NCI-H446 treated with DMSO at 0.1 percent for 48 hours (cell line): ENCODE measurements at places on chromosomes 3 and 15.

DNA sequence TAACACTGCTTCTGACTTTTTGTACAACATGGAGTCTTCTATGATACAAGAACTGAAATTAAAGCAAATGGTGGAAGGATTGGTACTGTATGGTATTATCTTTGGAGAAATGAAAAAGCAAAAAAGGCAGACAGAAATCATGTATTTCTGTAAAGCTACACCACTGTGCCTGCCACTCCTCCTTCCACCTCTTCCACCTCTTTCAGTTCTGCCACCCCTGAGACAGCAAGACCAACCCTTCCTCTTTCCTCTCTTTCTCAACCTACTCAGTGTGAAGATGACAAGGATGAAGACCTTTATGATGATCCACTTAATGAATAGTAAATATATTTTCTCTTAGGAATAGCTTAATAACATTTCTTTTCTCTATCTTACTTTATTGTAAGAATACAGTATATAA is 57.0 kb downstream of the CD200 start:
- DNase-seq: no peak

DNA sequence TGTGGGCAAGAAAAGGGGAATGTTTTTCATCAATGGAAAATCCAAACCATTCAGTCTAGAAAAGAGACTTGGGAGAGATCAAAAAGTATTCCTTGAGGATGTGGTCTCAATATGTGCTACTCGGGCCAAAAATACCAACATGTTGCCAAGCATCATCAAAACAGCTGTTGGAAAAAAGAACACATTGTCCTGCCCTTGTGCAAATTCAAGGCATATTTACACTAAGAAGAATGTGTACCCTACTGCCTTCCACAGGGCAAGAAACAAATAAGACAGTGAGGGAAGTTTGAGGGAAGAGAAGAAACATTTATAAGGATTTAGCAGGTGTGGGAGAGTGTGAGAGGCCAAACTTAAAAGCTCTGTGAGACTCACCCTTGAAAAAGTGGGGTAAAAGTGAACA is 252.1 kb downstream of the NTRK3 start:
- DNase-seq: no peak

DNA sequence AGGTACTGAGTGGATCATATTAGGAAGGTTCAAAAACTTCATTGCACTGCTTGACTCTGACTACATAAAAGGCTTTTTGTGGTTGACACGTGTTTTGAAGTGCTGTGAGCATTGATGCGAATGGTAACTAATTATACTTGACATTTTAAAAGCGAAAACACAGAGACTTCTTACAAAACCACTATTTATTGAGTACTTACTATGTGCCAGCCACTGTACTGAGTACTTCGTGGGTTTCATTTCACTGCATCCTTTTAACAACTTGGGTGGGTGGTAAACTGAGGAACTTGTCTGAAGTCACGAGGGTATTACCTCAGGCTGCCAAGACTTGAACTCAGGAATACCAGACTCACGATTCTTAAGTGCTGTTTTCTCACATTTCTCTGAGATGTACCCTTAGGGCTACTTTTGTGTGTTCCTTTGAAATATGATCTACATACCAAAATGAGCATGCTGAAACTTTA is 45.3 kb upstream of the PPP4R2 start:
- DNase-seq: no peak

- DNase-seq: no peak
These were observed 29.3 kb upstream of the XYLB start for GRCh38 chr3:38317192-38317759.

DNA sequence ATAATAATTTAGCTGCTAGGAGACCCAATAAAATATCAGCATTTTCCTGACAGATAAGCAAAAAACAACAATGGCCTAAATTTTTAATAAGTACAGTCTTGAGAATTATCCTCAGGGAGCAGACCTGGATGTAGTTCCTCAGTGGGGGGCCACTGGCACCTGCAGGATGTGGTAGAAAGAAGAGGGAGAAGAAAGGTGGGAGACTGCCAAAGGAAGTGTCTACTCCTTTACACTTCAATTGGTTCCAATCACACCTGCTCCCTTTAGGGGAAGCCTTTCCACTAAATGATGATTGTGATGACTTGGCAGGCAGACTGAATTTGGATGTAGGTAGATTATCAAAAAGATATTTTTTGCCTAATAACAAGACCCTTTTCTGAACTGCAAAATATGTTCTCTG is 353.0 kb upstream of the SATB1 start:
- DNase-seq: no peak

DNA sequence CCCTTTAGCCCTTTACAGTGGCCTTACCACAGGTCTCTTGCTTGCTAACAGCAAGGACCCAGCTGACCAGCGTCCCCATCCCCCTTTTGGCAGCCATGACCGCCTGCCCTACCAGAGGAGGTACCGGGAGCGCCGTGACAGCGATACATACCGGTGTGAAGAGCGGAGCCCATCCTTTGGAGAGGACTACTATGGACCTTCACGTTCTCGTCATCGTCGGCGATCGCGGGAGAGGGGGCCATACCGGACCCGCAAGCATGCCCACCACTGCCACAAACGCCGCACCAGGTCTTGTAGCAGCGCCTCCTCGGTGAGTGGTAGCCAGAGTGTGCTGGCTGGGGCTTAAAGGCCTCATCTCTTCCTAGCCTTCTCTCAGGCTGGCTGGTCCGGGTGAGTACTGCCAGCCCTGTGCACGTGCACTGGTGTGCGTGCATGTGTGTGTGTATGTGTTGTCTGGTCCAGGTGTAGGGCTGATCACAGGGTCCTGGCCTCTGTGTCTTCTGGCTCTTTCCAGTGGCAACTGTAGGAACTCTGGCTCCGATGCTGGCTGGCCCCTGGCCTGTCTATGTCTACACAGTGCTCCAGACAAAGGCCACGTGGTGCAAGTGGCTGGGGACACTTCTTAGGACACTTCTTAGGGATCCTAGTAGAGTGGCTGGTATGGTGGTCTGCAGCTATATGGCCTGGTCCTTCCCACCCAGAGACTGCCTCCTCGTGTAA is 4.4 kb downstream of the CLK3 start:
- DNase-seq: no peak

DNA sequence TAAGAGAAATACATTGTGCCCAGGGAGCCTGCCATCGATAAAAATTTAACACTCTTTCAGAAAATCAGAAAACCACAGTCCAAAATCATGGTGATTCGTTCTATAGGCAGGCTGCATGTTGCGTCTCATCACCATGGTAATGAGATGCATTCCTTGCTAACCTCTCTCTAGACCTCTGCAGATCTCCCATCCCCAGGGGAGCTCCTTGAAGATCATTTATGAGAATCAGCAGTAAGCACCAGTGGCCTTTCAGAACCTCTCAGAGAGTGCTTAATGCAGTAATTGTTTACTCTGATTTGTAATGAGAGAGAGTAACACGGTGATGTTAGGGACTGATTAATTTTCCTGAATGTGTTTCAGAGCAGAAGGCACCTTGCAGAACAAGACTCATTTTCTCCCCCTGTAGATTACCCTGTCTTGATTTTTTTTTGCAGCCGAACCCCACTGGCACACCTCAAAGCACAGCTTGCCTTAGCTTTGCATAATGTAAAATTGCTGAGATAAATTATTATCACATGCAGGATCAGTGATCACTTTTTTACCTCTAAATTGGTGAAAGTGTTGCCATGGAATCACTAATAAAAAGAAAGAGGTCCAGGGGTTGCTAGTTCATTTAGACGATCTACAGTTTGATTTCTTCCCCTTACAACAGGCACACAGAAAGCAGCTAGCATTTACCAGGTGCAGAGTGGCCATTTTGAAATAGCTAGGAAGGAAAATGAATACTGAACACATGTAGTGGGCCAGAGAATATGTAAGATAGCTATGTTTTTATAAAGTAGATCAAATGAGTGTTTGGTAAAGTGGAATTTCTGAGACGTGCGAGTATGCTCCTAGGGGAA is 98.9 kb upstream of the CHL1 start:
- DNase-seq: no peak

DNA sequence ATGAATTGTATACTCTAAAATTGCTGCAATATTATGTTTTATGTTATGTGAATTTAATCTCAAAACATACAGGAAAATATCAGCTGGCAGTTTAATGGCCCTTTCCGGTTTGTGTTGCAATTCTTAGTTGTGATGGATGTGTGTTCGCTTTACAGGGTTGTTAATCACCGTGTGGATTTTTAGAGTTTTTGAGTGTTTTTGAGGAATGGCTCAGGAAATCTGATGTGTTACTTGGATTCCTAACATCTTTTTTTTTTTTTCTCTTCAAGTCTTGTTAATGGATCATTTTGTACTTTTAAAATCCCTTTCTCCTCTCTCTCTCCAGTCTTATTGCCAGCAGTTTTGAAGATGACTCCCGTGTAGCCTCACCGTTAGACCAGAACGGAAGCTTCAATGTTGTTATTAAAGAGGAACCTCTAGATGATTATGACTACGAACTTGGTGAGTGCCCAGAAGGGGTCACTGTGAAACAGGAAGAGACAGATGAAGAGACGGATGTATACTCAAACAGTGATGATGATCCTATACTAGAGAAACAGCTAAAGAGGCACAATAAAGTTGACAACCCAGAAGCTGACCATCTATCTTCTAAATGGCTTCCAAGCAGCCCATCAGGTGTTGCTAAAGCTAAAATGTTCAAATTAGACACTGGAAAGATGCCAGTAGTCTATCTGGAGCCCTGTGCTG is 35.7 kb downstream of the MGA start:
- DNase-seq: no peak

- no peak for DNase-seq
These were observed 43.4 kb upstream of the LMCD1 start for GRCh38 chr3:8458238-8458661.
